ENCODE measurements at places on chromosomes 3 and 15.

DNA sequence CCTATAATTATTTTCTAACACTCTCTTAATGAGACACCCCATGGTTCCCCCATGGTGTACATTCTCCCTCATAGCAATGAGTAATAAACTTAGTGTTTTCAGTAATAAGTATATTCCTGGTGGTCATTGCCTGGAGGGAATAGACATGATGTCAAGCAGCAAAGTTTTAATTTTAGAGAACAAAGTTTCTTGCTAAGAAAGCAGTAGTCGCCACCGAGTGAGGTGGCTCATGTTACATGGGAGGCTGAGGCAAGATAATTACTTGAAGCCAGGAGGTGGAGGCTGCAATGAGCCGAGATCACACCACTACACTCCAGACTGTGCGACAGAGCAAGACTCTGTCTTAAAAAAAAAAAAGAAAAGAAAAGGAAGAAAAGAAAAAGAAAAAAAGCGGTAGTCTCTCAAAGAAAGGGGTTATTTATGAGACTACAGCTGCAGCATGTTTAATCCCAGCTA, 2.4 kb upstream of the ELP6 start:
- no peak for DNase-seq

- no peak for DNase-seq
Measured at GRCh38 chr3:106862067-106862466, 515.2 kb upstream of the CCDC54 start.

DNA sequence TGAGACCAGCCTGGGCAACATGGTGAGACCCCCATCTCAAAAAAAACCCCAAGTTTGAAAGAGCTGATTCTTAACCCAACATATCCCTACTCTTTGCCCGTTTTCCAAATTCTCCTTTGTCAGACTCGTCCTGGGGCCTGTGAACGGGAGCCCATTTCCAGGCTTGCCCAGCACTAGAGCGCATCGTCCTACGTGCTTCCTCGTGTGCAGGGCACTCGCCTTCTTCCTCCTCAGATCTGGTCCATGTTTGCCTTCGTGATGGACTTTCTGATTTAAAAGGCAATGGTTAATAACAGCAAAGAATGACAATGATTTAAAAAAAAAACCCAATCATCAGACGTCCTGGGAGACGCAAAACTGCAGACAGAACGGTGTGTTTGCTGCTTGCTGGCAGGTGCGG, 10.1 kb downstream of the MELTF start:
- no peak for DNase-seq

DNA sequence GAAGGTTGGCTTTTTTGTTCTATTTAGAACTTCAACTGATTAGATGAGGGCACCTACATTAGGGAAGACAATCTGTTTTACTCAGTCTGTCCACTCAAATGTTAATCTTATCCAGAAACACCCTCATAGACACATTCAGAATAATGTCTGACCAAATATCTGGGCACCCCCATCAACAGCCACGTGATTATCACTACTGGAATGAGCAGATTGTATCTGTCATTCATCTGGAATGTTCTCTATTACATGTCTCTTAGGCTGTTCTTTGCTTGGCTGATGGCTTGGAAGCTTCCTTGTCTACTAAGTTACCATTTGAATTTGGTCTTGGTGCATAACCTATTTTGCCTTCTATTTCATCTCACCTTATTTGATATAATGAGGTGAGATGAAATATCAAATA, 15.7 kb upstream of the LRRC58 start:
- no peak for DNase-seq

DNA sequence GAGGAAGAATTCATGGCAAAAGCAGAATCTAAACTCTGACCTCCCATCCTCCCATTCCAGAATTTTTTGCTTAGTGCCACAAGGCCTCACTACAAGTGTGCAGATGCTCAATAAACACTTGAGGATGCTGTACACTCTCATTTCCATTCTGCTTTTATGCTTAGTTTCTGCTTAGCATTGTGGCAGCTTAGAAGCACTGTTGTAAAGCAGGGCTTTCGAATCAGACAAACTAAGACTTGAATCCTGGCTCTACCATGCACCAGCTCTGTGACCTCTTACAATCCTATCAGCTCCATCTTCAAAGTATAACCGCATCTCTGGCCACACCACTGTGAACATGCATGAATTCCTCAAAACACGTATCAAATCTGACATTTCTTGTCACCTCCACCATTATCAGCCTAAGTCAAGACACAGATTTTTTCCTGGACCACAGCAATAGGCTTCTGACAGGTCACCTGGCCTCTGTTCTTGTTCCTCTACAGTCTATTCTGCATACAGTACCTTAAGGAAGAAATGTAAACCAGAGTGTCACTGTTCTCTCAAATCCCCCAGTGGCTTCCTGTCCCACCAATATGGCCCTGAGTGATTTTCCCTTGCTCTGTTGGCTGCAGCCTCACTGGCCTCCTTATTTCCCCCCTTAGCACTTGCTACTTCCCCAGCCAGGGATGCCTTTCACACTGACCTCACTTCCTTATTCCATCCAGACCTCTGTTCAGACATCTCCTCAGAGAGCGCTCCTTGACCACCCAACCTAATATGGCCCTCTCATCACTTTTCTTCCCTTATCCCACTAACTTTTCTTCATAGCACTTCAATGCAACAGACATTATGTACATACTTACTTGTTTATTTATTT, 8.1 kb upstream of the PHC3 start:
- no peak for DNase-seq

- DNase-seq: no peak
Measured at GRCh38 chr3:34634939-34635338, 836.5 kb downstream of the PDCD6IP start.

DNA sequence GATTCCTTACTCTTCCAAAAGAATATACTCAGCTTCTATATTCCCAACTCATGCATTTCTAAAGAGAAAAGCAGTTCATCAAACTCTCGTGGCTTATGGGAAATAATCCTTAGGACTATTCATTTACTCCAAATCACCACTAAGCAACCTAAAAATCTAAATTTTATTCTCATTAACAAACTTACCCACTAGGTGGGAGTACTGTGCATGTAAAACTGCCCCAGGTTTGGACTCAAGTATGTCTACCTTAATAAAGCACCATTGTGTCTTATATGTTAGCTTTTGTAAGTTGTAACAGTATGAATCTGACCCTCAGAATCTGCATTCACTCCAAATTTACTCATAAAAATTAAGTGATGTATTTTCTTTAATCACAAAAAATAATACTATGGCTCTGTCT, 25.3 kb downstream of the RAD18 start:
- DNase-seq: no peak
